ENCODE measurements at places on chromosomes 3 and 15. TPM values are rescaled to one million over a fixed set of nuclear protein-coding genes. Genes with fewer than 3 reads are reported as not detected.

CD200 gene
- 42.0 TPM for total RNA-seq

RBP2 gene
- total RNA-seq: not detected

GREM1 gene
- under 0.01 TPM for total RNA-seq

KCNAB1 gene
- total RNA-seq: not detected

FANCD2OS gene
- not detected for total RNA-seq

HTR3E gene
- total RNA-seq: not detected
